Brain microvascular endothelial cell (primary cell): ENCODE measurements at places on chromosomes 4 and X.
A peak's percentile ranks its signal among the peaks of the same experiment; 100 is the strongest.

DNA sequence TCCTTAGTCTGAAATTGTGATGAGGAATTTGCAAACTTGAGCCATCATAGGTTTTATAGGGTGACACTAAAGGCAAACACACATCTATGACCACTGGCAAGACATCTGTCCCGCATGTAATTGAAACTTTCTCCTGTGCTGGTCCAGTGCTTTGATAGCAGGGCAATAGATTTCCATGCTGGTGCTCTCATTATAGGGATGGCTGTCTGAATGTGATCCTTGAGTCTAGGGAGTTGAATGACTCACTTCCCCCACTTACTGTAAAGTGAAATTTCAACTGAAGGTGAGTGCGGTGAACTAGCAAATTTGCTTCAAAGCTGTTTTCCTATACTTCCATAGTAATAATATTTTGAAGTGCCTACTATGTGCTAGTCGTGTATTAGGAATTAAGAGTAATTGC is 1630.0 kb downstream of the STIM2 start:
- peak; percentile 1 for DNase-seq

DNA sequence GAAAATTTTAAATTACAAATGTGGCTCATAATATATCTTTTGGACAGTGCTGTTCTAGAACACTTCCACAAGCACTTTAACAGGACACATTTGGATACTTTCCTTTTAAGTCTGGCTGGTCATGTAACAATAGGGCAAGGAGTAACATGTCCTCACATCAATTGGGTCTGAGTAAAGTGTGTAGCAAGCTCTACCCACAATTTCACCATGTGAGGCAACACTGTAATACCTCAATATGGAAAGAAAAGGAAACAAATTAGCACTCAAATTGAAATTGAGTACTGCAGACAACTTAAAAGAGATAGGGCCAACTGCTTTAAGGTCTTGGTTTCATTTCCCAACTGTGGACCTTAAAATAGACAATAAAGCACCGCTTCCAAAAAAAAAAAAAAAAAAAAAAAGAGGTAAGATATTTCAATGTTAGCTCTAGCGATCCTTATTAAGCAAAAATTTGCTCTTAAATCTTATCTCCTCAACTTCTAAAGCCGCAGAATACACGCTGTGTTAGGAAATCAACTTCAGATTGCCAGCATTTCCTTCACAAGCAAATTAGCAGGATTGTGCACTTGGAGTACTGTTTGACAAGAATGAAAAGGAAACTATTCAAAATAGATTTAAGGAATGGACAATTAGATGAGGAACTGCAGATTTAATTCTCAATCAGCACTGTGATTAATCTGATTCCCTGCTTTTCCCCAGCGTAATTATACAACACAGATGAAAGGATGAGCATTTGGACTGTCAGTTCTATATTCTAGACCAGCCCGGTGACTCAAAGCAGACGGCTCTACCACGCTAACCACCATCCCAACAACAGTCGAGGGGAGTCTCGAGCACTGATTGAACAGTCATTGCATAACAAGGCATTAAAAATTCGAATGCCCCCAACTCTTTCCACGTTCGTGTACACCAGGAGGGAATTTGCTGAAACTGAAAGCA is 1.6 kb downstream of the CASK start:
- peak; percentile 40 for DNase-seq

- DNase-seq: peak; percentile 1
Observed at GRCh38 chr4:11769434-11769833, 340.7 kb upstream of the HS3ST1 start.

GRCh38 chr4:98905839-98906238 is 23.1 kb downstream of the EIF4E start:
- DNase-seq: no peak

- no peak for DNase-seq
Observed at GRCh38 chr4:179029683-179030082, 1587.4 kb upstream of the AGA start.

- DNase-seq: no peak
Observed at GRCh38 chrX:28988246-28988645, 401.0 kb downstream of the IL1RAPL1 start.
